ENCODE measurements at places on chromosomes 3 and 15. TPM values are rescaled to one million over a fixed set of nuclear protein-coding genes. Genes with fewer than 3 reads are reported as not detected.

The HGD gene
- total RNA-seq, result 2.6 TPM

GRCh38 chr3:131031660-131032059, 5.0 kb downstream of the NEK11 start:
- H3K27ac ChIP-seq, result no peak overlapping the region
- H3K4me1 ChIP-seq, result peaks cover 6% of the 10 kb centered on the region
- DNase-seq, result no peak
- H3K27me3 ChIP-seq, result no peaks in the 10 kb centered on the region
- H3K4me3 ChIP-seq, result no peak overlapping the region

The TMEM158 gene
- not detected for total RNA-seq

DNA sequence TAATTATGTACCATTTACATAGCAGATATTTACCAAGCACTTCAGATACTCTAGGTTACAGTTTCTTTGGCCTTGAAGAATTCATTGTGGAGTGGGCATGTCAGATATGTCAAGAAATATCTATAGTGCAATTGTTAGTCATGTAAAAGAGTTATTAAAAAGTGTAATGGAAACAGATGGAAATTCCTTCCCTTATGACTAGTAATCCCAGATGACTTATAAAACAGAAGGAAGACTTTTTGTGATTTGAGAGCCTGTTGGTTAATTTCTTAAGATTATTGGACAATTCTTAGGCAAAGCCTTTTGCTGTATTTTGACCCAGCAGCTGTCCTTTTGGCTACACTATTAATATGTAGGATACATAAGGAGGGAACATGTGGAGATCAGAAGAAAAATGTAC, 708.9 kb upstream of the NECTIN3 start:
- no peak for DNase-seq
- no peaks in the 10 kb centered on the region for H3K4me1 ChIP-seq
- no peak overlapping the region for H3K4me3 ChIP-seq
- H3K27ac ChIP-seq, result no peak overlapping the region
- H3K36me3 ChIP-seq, result no peaks in the 10 kb centered on the region
- H3K27me3 ChIP-seq, result no peaks in the 10 kb centered on the region

DNA sequence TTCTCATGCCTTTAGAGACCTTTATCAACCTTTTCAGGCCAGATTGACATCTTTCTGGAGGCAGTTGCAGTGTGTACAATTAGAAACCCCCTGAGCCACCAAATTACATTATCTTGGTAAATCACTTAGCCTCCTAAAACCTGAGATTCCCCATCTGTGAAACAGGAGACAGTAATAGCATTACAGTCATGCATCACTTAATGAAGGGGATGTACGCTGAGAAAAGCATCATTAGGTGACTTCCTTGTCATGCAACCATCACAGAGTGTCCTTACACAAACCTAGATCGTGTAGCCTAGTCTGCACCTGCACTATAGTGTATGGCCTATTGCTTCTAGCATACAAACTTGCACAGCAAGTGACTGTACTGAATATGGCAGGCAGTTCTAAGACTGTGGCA, 400.8 kb upstream of the CNTN3 start:
- no peak for DNase-seq
- no peaks in the 10 kb centered on the region for H3K4me1 ChIP-seq

GRCh38 chr3:44412365-44412764, 65.1 kb downstream of the ZNF445 start:
- H3K27ac ChIP-seq, result no peak overlapping the region
- H3K27me3 ChIP-seq, result no peaks in the 10 kb centered on the region
- DNase-seq, result no peak
- H3K4me1 ChIP-seq, result no peaks in the 10 kb centered on the region
- no peaks in the 10 kb centered on the region for H3K36me3 ChIP-seq
- H3K4me3 ChIP-seq, result no peak overlapping the region

- H3K36me3 ChIP-seq, result no peaks in the 10 kb centered on the region
- no peak overlapping the region for H3K27ac ChIP-seq
- peaks cover 36% of the 10 kb centered on the region for H3K4me1 ChIP-seq
These were observed 472.3 kb upstream of the CBLB start for GRCh38 chr3:106341087-106341486.

DNA sequence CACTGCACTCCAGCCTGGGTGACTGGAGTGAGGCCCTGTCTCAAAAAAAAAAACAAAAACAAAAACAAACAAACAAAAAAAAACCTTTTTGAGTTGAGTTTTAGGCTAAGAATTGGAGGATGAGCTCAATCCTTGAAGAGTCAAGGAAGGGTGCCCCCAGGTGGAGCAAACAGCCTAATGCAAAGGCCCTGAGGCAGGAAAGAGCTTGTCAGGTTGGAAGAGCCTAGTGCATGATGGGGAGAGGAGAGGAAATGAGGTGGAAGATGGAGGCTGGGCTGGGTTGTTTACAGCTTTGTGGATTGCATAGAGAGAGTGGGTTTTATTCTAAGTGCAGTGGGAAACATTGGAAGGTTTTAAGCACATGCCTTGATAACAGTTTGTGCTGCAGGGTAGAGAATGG, 2.1 kb upstream of the SNX22 start:
- H3K4me3 ChIP-seq, result no peak overlapping the region
- DNase-seq, result no peak
- H3K27me3 ChIP-seq, result peaks cover 6% of the 10 kb centered on the region
- peaks cover 34% of the 10 kb centered on the region for H3K4me1 ChIP-seq

GRCh38 chr3:3646934-3647333, 152.3 kb upstream of the LRRN1 start:
- no peak overlapping the region for H3K4me3 ChIP-seq
- H3K27me3 ChIP-seq, result no peaks in the 10 kb centered on the region
- H3K36me3 ChIP-seq, result no peaks in the 10 kb centered on the region
- no peaks in the 10 kb centered on the region for H3K4me1 ChIP-seq
- H3K27ac ChIP-seq, result no peak overlapping the region
- DNase-seq, result no peak

DNA sequence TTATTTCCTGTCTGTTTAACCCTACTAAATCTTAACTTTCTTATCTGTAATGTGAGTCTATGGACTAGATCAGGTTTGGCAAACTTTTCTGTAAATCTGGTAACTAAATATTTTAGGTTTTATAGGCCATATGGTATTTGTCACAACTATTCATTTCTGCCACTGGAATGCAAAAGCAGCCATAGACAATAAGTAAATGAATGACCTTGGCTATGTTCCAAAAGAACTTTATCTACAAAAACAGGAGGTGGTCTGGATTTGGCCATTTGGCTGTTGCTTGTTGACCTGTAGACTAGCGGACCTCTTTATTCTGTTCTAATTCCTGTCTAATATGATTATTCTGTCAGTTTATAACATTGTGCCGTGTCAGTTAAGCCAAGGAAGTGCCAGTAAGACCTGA, 314.2 kb downstream of the LPP start:
- no peak for DNase-seq
- no peaks in the 10 kb centered on the region for H3K27me3 ChIP-seq
- no peaks in the 10 kb centered on the region for H3K36me3 ChIP-seq
- H3K4me1 ChIP-seq, result no peaks in the 10 kb centered on the region
- no peak overlapping the region for H3K4me3 ChIP-seq

The VIPR1 gene
- 104 TPM for total RNA-seq

GRCh38 chr15:64530472-64530871, 70.1 kb downstream of the ZNF609 start:
- DNase-seq, result no peak
- H3K27ac ChIP-seq, result no peak overlapping the region

- H3K36me3 ChIP-seq, result no peaks in the 10 kb centered on the region
- no peak overlapping the region for H3K4me3 ChIP-seq
- no peak for DNase-seq
- H3K27me3 ChIP-seq, result no peaks in the 10 kb centered on the region
These were observed 35.0 kb downstream of the ACAA1 start for GRCh38 chr3:38101811-38102443.

DNA sequence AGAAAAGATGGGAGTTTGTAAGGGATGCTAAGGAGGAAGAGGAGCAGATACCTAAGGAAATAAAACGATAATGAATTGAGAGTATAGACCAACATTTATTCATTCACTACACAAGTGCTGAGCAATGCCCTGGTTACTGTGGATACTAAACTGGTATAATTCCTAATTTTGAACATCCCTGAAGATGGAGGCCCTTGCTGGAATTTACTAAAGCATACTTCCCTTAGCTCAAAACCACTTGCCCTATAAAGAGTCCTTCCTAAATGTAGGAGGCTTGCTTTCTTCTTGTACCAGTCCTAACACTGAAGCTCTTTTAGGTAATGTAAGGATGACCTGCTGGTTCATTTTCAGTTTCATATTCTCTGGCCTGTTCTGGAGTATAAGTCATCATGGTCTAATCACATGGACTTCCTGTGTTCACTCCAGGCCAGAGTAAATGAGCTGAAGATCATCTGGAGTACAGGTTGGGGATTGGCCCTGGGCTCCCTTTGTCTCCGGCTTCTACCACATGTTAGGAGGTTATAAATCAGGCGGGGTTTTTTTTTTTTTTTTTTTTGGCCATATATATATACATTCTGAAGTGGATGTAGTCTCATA, 40.1 kb upstream of the MTMR10 start:
- H3K4me3 ChIP-seq, result no peak overlapping the region
- H3K4me1 ChIP-seq, result no peaks in the 10 kb centered on the region
- H3K27ac ChIP-seq, result no peak overlapping the region
- H3K36me3 ChIP-seq, result no peaks in the 10 kb centered on the region

The USF3 gene
- total RNA-seq, result 23.7 TPM

DNA sequence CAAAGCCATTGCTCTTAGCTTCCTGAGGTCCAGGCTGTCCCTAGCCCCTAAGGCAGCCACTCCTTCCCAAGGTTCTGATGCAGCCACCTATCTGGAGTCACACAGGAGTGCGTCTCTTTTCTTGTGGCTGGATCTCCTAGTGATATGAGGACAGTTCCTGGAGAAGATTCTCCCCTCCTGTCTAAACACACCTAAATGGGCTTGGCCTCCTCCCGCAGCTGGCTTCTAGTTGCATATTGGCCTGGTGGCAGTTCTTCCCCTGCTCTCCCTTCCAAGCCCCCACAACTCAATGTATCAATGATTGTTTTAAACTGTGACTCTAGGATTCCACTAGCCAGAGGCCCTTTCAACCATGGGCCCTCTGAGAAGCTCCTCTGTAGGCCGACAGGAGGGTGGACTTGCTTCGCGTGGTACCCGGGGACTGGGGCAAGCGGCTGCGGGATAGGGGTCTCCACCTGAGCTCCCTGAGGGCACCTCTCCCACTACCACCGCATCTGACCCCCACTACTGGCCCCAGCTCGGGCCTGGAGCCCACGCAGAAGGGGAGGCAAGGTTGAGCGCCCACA, 1.4 kb downstream of the ITGA11 start:
- H3K4me3 ChIP-seq, result no peak overlapping the region
- H3K36me3 ChIP-seq, result no peaks in the 10 kb centered on the region
- no peak for DNase-seq
- no peak overlapping the region for H3K27ac ChIP-seq
- H3K4me1 ChIP-seq, result no peaks in the 10 kb centered on the region

- DNase-seq, result peak; percentile 88
- no peaks in the 10 kb centered on the region for H3K36me3 ChIP-seq
- no peak overlapping the region for H3K27ac ChIP-seq
- H3K4me1 ChIP-seq, result peaks cover 32% of the 10 kb centered on the region
- H3K4me3 ChIP-seq, result no peak overlapping the region
These were observed 202.5 kb upstream of the TLE3 start for GRCh38 chr15:70299931-70300869.

DNA sequence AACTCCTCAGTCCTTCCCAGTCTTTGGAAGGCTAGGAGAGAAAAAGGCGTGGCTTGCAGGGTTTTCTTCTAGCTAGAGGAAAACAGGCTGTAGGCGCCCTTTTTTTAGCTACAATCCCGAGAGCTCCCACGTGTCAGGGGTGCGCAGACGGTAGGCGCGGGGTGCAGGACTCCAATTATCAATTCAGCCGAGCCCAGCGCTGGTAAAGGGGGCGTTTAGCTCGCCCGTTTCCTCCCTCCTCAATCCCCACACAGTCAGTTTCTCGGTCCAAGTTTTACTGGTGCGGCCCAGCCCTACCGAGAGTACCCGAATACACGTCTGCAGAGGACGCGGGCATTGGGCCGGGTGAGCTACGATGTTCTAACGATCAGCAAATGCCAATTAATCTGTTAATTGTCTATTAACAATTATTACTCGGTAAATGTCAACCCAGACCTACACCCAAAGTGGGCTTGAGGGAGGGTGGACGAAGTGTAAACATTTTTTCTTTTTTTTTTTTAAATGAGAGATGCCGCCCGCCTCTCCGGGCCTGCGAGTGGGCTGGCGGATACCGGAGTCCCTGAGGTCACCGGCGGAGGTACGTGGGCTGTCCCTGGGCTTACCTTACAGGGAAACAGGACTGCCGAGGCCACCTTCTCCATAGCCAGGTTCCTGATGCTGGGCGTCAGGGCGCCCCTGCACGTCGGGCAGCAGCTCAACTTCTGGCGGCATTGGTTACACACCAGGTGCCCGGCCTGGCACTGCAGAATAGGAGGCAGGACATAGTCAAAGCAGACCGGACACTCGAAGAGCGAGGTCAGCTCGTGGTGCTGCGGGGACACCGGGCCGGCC, 923 bp downstream of the SIAH2 start:
- H3K27me3 ChIP-seq, result no peaks in the 10 kb centered on the region
- DNase-seq, result peak; percentile 42
- peaks cover 59% of the 10 kb centered on the region for H3K4me1 ChIP-seq
- peak overlapping the region; percentile 98 for H3K27ac ChIP-seq
- H3K36me3 ChIP-seq, result no peaks in the 10 kb centered on the region

DNA sequence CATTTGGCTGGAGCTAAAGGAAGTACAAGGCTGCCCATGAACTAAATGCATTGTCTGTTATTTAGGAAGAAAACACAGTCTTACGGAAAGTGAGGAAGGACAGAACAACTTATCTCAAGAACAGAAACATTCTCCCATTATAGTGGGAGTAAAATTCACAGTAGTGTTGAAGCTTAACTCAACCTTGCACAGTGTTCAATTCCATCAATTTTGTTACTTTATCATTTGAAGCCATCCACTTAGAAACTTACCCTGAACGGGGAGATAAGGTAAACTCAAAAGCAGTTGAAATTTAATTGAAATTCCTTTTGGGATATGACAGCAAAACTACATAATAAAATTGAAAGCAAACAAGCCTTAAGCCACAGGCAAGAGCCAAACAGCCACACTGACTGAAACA, 186.9 kb downstream of the PCCB start:
- H3K27ac ChIP-seq, result no peak overlapping the region
- H3K4me3 ChIP-seq, result no peak overlapping the region
- H3K36me3 ChIP-seq, result peaks cover 6% of the 10 kb centered on the region
- H3K27me3 ChIP-seq, result no peaks in the 10 kb centered on the region
- no peaks in the 10 kb centered on the region for H3K4me1 ChIP-seq
- no peak for DNase-seq

GRCh38 chr3:104992676-104993075, 374.0 kb upstream of the ALCAM start:
- H3K27me3 ChIP-seq, result no peaks in the 10 kb centered on the region
- H3K4me3 ChIP-seq, result no peak overlapping the region
- H3K27ac ChIP-seq, result no peak overlapping the region
- no peaks in the 10 kb centered on the region for H3K4me1 ChIP-seq

DNA sequence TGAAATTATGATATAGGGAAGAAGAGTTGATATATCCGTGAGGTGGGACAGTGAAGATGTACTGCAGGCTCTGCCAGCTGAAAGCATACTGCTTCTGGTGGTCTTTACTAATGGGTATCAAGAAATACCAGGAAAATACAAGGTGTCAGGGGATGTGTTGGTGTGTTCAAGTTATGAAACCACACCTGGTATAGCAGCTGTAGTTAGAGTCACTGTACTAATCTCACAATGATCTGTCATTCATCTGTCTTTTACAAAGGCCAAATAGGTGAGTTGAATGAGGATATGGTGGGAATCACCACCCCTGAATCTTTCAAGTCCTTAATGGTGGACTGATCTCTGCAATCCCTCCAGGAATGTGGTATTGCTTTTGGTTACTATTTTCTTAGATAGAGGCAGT, 152.7 kb downstream of the NFKBIZ start:
- no peak overlapping the region for H3K4me3 ChIP-seq
- no peaks in the 10 kb centered on the region for H3K36me3 ChIP-seq
- H3K27me3 ChIP-seq, result no peaks in the 10 kb centered on the region
- H3K27ac ChIP-seq, result no peak overlapping the region

The AGBL1 gene
- not detected for total RNA-seq

All from CD4-positive, alpha-beta memory T cell (primary cell).